ENCODE measurements at places on chromosomes 5 and 9.

- DNase-seq, result no peak
These were observed 53.7 kb downstream of the PRRC2B start for GRCh38 chr9:131447600-131447999.

- no peak for DNase-seq
These were observed 110.0 kb downstream of the PLPPR1 start for GRCh38 chr9:101138509-101138908.

GRCh38 chr9:78860801-78861475 lies 564.0 kb downstream of the PSAT1 start:
- DNase-seq, result no peak

DNA sequence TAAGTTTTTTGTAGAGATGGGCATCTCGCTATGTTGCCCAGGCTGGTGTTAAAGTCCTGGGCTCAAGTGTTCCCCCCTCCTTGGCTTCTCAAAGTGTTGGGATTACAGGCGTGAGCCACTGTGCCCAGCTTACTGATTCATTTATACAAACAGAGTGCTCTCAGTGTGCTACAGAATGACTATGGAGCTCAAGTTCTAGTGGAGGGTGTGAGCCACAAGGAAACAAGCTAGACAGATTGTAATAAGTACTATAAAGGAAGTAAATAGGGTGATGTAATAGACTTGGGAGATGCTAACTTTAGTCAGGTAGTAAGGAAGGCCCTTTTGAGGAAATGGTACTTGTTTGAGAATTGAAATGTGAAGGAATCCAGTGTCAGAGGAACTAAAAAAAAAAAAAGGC lies 1.7 kb upstream of the TMEM267 start:
- DNase-seq, result peak; percentile 21

- no peak for DNase-seq
These were observed 48.7 kb upstream of the ORM1 start for GRCh38 chr9:114274217-114274616.

DNA sequence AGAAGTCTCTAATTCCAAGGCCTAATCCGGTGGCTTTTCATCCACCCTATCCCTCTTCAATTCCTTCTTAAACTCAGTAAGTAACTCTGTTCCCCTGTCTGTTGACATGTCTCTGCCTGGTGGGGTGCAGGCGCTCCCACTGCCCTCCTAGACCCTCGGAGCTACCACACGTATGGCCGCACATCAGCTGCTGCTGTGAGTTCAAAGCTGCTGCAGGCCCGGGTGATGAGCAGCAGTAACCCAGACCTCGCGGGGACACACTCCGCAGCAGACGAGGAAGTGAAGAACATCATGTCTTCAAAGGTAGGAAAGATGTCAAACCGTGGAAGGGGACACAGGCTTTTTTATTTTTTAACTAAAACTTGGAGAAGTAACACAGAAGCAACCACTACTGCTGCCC lies 167.7 kb downstream of the DOCK8 start:
- no peak for DNase-seq

DNA sequence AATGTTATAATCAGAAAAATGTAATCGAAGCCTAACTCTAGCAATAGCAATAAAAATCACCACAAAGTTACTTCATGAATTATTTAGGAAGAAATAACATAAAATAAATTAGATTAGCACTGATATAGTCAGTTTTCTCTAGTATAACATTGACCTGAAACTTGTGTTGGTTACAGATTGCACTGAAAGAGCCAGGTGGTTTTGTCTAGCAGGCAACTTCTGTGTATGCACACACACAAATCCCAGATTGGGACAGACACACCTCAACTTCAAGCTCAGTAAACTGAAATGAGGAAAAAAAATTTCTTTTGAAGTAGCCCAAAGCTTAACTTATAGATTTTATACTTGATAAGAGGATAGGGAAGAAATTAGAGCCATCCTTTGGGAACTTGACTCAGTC lies 129.3 kb downstream of the EFNA5 start:
- no peak for DNase-seq

GRCh38 chr5:113039229-113039933 lies 62.8 kb downstream of the DCP2 start:
- no peak for DNase-seq

DNA sequence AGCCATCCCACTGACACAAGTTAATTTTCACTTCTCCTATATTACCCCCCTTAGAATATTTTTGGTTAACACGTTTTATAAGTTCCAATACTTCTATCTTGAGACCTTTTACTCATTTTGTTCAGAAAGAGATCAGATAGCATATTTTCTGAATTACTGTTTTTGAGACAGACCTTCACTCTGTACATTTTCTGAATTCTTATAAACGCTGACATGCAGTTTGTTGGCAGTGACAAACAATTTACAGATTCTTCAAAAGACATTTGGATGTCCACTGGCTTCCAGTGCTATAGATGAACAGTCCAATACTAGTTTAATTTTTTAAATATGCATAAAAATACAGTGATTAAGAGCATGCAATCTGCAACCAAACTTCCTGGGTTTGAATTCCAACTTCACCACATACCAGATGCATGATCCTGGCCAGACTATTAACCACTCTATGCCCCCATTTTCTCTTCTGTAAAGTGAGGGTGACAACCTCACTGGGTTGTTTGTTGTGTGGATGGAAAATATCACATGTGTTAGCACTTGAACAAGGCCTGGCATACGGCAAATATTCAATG lies 142.1 kb downstream of the AGTPBP1 start:
- no peak for DNase-seq

- no peak for DNase-seq
These were observed 2.7 kb downstream of the KIF3A start for GRCh38 chr5:132734687-132735086.
